Left lung (tissue), 14 donors: ENCODE measurements at places on chromosomes 2 and 18. TPM values are rescaled to one million over a fixed set of nuclear protein-coding genes. Genes with fewer than 3 reads are reported as not detected.

TDRD15 gene
- total RNA-seq: not detected

UGT1A4 gene
- not detected for total RNA-seq

TTN gene
- 26.1 TPM for total RNA-seq

CYP27C1 gene
- 0.10 TPM for total RNA-seq

TMEM18 gene
- 27.3 TPM for total RNA-seq

NXPH2 gene
- total RNA-seq: not detected

FBXO36 gene
- total RNA-seq: 2.4 TPM

PLGLB2 gene
- total RNA-seq: 1.2 TPM

HOXD13 gene
- total RNA-seq: not detected

CRYGD gene
- total RNA-seq: not detected

IKZF2 gene
- total RNA-seq: 11.2 TPM

DYSF gene
- total RNA-seq: 71.4 TPM

SH2D6 gene
- total RNA-seq: 0.60 TPM

R3HDM1 gene
- 22.2 TPM for total RNA-seq

RNF125 gene
- 4.3 TPM for total RNA-seq

IL1F10 gene
- not detected for total RNA-seq

LRRC30 gene
- total RNA-seq: not detected

EFR3B gene
- 2.4 TPM for total RNA-seq

COL6A3 gene
- total RNA-seq: 598 TPM

RAD51AP2 gene
- total RNA-seq: 0.12 TPM

ZAP70 gene
- total RNA-seq: 8.3 TPM

OR6B2 gene
- not detected for total RNA-seq

EDAR gene
- 0.47 TPM for total RNA-seq

TCF7L1 gene
- total RNA-seq: 16.4 TPM

NGEF gene
- 0.26 TPM for total RNA-seq

NFU1 gene
- 36.2 TPM for total RNA-seq

TMEM163 gene
- 23.2 TPM for total RNA-seq

CNGA3 gene
- total RNA-seq: not detected

ACADL gene
- 17.0 TPM for total RNA-seq

MDH1B gene
- 0.52 TPM for total RNA-seq

MC2R gene
- total RNA-seq: not detected

UPP2 gene
- total RNA-seq: not detected

EML6 gene
- total RNA-seq: 0.73 TPM

KIAA2012 gene
- 1.7 TPM for total RNA-seq

POTEC gene
- total RNA-seq: not detected

PTPRN gene
- 1.4 TPM for total RNA-seq

LOXL3 gene
- 10.8 TPM for total RNA-seq

MBP gene
- 56.7 TPM for total RNA-seq

ASB18 gene
- total RNA-seq: not detected

CLASP1 gene
- total RNA-seq: 42.9 TPM
